ENCODE measurements at places on chromosomes 3 and 15.

DNA sequence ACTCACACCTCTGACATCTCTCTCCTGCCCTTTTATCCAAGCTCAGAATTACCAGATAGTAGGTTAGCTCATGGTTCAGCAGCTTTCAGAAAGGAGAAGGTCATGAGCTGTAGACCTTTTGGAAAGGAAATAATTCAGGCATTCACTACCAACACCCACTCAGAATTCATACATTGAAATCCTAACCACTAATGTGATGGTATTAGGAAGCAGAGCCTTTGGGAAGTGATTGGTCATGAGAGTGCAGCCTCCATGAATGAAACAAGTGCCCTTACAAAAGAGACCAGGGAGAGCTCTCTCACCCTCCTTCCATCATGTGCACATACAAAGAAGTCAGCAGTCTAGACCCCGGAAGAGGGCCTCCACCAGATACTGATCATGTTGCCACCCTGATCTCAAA lies 315.8 kb upstream of the CCDC54 start:
- DNase-seq = no peak

DNA sequence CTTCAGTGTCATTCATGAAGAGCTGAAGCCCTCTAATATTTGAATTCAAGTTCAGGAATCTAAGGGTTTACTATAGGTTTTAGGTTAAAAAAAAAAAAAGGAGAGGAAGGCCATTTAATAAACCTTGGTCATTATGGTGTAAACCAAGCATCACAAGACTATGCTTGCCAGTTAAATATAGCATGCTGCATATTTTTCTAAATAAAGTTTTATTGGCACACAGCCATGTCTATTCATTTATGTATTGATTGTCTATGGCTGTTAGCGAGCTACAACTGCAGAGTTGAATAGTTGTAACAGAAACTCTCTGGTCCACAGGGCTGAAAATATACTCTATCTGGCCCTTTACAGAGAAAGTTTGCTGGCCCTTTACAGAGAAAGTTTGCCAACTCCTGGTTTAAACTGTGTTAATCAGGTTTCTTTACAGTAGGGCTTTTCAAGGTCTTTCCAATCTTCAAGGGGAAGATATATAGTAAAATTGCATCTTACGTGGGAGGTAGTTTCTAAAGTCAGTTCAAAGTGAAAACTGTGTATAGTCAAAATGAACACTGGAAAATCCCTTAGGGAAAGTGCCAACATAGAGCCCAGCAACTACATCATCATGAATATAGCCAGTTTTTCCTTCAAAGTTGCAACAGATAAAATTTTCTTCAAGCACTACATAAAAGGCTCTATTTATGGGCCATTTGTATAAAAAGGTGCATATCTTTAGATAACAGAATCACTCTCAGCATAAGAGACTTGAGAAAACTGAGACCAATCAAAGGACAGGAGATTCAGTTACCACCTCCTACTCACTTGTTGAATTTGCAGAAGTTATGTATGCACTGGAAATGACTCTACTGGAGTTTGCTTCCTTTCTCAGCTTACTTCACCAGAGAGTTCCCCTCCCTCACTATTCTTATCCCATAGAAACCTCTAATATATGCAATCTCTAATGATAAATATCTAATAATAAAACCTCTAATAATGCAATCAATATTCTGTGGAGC lies 49.7 kb upstream of the FRMD4B start:
- no peak for DNase-seq

DNA sequence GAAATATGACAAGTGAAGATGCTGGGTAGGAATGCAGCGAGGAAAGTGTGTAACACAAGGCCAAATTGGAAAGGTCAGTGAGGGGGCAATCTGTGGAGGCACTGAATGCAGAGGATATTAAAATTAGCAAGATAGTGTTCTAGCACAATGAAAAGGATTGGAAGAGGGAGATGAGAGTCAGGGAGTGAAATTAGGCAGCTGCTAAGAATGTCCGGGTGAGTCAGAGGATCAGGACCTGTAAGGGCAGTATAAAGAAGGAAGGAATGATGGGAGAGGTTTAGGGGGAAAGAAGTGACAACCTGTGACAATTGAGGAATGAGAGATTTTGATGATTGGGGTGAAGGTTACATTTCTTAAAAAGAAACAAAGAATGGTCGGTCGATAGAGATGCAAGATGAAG lies 103.5 kb downstream of the UBE3A start:
- DNase-seq = no peak

DNA sequence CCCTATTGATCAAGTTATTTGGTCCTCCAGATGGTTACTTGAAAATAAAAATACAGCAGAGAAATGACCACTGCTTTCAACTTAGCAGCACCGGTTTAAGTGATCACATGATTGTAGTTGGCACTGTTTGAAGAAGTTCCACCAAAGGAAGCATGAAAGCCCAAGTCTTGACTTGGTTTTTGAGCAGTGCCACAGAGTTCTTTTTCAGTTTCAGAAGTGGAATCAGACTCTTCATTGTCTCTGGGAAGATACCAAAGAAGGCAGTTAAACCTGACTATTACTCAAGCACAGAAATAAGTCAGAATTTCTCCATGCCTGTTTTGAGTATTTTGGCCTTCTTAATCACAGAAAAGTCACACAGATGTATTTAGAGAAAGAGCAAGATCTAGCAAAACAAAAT lies 66.7 kb downstream of the BBX start:
- DNase-seq = no peak

DNA sequence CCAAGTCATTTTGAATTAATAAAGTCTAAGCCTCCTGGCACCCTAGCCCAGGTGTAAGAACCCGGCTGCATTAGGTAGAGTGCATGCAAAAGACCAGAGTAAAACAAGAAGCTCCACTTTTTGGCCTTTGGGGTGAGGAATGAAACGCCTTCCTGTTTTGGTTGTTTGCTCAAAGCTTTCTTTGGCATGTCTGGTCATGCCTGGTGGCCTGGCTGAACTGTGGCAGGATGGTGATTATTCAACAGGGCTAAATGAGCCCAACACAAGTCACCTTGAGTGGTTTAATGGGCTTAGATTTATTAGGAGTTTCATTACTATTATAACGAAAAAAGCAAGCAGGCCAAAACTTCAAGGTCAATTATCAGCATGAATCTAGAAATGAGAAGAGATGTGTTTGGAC lies 40.9 kb upstream of the LDHAL6B start:
- DNase-seq = no peak

DNA sequence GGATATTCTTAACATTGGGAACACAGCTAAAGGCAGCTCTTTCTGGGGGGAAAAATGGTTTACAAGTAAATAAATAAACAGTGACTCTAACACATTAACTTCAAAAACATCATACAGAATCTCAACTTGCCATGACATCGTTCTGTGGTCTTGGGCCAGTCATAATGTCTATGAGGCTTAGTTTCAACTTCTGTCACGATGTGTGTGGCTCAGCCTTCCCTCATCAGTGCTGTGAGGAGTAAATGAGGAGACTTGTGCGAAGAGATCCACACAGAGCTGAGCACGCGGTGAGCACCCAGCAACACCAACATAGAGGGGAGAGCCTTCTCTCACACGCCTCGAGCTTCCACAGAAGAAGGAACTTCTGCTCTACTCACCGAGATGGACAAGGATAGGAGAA lies 49.0 kb downstream of the DZIP1L start:
- DNase-seq = no peak

DNA sequence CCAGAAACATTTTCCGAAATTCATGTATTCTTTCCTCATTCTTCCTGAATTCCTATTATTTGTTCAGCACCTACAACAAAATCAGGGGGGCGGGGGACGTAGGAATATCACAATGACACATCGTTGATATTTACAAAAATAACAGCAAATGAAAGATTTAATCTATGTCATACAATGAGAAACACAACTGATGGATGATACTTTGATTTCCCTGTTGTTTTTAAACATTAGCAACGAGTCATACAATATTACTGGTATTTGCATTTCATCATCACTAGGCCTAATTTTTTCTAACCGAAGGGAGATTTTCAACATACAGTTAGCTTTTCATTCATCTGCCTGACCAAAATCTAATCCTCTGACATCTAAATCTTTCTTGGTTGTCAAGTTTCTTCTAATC lies 45.3 kb upstream of the INO80 start:
- no peak for DNase-seq

GRCh38 chr15:42037656-42038055 lies 16.8 kb upstream of the PLA2G4E start:
- DNase-seq = no peak

- no peak for DNase-seq
Measured at GRCh38 chr3:33229066-33229465, 10.5 kb upstream of the SUSD5 start.

- no peak for DNase-seq
Measured at GRCh38 chr15:75229191-75230015, 27.7 kb downstream of the C15orf39 start.

DNA sequence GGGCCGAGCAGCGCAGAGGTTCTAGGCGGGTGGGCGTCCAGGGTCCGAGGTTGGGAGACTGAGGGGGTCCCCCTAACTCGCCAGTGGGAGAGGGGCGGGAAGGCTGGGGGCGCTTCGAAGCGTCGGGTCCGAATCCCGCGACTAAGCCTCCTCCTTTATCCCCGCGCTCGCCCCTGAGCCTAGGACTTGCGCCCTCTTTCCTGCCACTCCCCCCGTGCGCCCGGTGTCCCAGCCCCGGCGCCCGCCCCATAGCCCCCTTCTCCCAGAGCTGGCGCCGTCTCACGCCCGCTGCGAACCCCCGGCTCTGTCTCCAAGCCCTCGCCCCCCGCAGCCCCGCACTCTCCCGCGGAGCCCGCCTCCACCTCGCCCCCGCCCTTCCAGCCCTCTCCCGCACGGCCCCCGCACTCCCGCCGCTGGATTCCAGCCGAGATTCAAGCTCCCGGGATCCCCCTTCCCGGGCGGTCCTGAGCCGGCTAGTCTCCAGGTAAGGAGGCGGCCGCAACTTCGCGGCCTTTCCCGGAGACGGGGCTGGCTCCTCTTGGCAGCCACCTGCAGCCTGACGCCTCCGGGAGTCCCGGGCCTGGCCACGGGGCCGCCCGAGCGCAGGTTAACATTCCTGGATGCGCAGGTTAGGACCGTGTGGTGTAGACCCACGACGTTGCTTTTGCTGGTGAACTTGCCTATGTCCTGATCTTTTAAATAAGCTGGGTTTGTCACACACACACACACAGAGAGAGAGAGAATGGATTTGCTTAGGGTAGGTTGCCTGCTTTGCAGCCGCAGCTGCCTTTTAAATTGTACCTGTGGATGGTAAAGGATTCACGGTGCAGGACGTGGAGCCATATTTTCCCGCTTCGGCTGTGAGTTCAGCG lies 563 bp downstream of the PXYLP1 start:
- DNase-seq = peak; percentile 33

DNA sequence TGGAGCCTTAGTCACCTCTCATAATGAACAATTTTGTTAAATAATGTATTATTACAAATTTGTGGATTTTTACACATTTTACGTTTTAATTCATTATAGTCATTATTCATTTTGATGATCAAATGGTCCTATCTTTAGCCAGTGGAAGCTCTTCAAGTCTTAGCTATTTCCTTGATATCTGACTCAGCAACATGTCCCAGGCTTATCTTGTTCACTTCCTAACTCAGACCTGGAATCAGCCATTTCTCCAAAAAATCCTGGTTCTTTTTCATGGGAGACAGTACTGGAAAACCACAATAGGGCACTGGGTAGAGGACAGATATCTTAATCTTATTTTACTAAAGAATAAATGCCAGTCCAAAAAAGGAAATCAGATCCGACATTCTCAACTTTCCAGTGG lies 56.4 kb downstream of the RYK start:
- DNase-seq = no peak

DNA sequence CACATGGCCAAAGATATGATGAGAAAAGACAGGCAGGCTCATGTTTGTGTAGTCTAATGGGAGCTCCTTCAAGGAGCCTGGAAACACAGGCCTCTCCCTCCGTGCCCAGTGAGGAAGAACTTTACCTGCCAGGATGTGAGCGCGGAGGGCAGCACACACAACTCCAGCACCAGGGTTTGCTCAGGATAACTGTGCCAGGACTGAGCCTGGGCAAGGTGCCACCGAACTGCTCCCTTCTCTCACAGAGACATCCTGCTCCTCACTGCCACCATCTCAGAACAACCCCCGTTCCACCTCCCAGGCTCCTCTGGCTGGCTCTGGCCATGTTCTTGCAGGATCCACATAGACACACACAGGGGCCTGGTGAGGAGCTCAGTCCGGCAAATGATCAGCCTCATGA lies 87.4 kb downstream of the NUP210 start:
- no peak for DNase-seq

DNA sequence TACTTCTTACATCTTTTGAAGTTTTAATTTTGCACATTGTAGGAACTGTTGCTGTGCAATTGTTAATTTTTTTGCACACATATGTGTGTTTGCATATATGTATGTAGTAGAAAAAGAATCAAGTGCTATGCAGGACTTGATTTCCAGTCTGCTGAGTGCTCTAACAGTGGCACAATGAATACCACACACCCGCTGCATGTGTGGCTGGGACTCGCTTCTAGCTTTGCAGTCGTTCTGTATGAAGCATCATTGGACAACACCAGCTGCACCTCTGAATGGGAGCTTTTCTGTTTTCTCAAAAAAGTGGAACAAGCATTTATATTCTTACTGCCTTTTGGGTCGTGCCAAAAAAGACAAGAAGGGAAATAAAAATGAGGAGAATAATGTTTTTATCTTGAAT lies 564.7 kb downstream of the FOXP1 start:
- no peak for DNase-seq

DNA sequence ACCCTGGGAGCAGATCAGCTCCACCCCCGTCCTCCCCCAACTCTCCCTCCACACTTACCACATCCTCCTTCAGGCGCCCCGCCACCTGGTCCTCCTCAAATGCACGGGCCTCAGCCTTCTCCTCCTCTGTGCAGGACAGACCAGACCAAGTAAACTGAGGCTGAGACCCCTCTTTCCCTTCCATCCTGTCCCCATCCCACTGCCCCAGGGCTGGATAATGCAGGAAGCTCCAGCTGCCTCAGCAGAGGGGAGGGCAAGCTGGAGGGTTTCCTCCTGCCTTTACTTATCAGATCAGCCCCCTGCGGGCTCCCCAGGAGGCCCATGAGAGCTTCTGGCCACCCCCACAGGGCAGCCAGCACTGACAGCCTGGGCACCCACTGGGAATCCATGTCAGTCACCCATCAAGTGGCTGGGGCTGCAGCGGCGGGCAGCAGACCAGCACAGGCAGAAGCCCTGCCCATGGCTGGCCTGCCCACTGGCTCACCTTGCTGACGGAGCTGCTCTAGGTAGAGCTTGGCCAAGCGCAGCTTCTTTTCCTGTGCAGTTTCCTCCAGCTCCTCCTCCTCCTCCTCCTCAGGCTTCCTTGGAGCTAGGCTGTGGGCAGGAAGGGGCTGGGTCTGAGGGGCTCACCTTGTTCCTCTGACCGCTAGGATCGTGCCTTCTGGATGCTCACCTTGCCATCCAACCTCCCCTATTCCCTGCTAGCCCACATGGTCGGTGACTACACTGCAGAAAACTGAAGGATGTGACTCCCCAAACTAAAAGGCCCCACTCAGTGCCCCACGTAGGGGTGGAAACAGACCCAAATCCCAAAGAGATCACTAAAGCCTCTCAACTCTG lies 3.9 kb downstream of the RRP9 start:
- DNase-seq = no peak

Data from CD4-positive, alpha-beta memory T cell (primary cell).